ENCODE measurements at places on chromosomes 5 and 9.

DNA sequence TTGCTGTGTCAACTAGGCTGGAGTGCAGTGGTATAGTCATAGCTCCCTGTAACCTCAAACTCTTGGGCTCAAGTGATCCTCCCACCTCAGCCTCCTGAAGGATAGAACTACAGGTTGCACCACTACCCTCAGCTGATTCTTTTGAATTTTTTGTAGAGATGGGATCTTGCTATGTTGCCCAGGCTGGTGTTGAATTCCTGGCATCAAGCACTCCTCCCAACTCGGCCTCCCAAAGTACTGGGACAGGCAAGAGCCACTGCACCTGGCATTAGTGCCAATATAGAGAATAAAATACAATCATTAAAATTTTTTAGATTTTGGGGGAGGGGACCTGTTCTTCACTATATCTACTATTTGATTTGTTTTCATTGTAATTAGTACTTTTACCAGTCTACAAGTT, 15.4 kb downstream of the PPIP5K2 start:
- no peak for DNase-seq

- DNase-seq: no peak
Observed at GRCh38 chr9:128550226-128550625, 2.2 kb upstream of the SPTAN1 start.

DNA sequence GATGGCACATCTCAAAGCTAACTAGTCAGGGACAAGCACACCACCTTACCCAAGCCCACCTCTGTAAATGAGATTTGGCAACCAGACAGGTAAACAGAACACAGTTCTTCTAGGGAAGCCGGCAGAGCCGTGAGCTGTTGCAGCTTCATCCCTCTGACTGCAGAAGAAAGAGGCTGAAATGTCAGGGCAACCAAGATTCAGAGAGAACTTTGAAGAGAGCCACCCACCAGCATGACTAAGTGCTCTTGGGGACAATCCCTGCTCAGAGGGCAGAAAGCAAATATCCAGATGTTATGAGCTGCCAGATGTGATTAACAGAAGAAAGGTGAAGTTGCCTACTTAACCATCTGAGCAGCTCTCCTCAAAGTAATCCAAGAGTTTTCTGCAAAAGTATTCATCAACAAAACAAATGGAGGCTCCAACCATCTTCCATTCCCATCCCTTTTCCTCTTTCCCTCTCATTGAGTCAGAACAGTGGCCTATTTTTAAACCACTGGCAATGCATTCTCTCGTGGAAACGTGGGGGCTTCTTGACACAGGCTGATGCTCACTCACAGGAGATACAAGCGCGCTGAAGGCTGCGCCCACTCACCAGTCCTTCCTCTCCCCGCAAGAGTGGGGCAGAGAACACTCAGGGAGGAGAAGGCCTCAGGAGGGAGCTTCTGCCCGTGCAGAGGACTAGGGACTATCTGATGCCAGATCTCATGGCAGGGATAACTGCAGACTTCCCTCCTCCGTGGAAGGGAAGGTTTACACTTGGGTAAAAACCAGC, 57.1 kb downstream of the SLIT3 start:
- DNase-seq: no peak

DNA sequence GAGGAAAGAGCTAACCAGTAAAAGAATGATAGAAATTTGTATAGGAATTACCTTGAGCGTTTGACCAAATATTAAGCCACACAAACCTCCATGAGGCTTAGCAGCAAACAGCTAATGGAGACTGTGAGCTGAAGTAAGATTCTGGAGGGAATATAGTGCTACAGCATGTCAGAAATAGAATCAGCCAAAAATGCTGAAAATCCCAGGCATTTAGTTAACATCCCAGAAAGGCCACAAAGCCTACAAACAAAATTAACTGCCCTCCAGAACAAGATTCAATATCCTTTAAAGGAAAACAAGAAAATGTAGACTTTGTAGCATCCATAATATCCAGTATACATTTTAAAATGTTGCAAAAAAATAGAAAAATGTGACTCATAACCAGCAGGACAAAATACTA, 257.8 kb upstream of the TUSC1 start:
- no peak for DNase-seq

GRCh38 chr9:71665247-71665646, 103.1 kb downstream of the CEMIP2 start:
- DNase-seq: no peak

GRCh38 chr5:134252671-134253070, 26.8 kb upstream of the PPP2CA start:
- no peak for DNase-seq

GRCh38 chr9:69168709-69169217, 5.3 kb upstream of the TJP2 start:
- no peak for DNase-seq

DNA sequence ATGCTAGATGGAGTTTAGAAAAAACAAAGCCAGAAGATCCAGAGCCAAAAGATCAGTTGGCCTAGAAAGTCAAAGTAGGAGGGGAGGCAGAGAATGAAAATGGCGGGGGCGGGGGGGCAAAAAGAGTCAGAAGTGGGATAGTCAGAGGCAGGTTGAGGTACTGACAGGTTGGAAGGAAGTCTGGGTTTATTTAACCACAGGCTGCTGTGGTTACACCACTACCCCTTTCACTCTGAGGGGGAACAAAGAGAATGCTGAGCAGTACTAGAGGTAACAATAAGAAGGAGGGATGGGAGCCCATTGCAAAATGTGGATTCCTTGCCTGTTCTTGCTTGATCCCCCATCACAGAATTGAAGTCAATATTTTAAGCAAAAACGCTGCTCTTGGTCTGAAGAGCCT, 111.8 kb downstream of the CAVIN4 start:
- no peak for DNase-seq

GRCh38 chr9:131735238-131736128, 4.4 kb downstream of the RAPGEF1 start:
- DNase-seq: no peak

DNA sequence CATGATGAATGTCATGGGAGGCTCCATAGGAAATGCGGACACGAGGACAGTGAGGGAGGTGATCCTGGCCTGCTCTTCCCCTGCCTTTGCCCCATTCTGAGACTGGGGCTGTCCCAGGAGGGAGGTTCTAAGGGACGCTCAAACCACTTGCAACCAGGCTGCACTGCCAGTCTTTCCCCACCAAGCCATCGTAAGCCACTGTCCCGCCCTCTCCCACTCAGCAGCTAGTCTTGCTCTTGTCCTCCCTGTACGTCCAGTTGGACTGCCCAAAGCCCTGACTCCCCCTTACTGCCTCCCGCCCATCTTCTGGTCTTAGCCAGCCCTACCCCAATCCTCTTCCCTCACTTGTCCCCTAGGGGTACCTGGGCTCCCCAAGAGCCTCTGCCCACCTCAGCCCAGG, 115.7 kb downstream of the FSTL4 start:
- DNase-seq: no peak

- DNase-seq: no peak
Observed at GRCh38 chr5:66744040-66744439, 147.8 kb downstream of the MAST4 start.

- no peak for DNase-seq
Observed at GRCh38 chr5:37695647-37696046, 144.2 kb downstream of the GDNF start.

DNA sequence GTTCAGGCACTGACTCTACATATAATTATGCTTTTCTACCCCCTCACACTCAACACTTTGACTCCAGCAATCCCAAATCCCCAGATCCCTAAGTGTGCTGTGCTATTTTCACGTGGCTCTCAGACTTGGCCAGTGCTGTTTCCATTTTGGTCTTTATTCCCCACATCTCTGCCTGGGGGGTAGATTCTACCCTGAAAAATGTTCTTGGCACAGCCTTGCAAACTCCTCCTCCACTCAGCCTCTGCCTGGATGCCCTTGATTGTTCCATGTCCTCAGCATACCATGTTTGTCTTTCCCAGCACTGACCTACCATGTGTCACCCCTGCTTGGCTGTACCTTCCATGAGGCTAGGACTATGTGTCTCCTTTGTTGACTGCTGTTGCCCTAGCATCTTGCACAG, 43.0 kb downstream of the FXN start:
- DNase-seq: no peak

DNA sequence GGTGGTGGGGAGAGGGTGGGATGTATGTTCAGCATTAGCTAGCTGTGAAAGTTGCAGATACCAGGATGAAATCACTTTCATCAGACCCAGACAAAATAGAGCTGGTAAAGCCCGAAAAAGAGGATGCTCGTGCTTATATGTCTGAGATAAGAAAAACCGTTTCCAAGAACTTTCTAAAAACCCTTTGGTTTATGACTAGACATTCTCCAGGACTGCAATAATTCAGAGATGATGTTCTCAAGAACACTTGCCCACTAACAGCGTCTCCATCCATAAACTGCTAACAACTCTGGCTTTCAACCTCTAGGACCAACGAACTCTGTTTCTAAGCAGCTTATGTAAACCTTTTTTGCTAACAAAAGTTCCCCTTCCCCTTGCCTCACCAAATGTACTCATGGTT, 8.4 kb upstream of the AMACR start:
- no peak for DNase-seq

DNA sequence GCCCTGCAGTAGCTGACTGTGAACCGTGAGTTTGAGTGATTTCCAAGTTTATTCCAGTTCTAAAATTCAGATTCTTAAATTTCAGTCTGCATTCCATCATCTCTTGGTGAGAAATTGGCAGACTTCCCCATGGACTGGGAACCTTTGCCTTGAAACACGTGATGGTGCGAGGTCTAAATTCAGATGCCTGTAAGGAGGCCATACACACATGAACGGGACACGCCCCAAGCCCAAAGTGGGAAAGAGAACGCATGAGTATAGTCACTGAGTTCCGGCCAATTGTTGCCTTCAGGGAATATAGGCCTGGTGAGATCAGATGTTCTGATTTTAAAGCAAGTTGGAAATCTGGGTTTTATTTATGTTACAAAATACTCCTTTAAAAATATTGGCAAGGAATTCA, 1084.4 kb upstream of the WWC1 start:
- no peak for DNase-seq

- no peak for DNase-seq
Observed at GRCh38 chr5:133203317-133204305, 151.8 kb downstream of the HSPA4 start.

DNA sequence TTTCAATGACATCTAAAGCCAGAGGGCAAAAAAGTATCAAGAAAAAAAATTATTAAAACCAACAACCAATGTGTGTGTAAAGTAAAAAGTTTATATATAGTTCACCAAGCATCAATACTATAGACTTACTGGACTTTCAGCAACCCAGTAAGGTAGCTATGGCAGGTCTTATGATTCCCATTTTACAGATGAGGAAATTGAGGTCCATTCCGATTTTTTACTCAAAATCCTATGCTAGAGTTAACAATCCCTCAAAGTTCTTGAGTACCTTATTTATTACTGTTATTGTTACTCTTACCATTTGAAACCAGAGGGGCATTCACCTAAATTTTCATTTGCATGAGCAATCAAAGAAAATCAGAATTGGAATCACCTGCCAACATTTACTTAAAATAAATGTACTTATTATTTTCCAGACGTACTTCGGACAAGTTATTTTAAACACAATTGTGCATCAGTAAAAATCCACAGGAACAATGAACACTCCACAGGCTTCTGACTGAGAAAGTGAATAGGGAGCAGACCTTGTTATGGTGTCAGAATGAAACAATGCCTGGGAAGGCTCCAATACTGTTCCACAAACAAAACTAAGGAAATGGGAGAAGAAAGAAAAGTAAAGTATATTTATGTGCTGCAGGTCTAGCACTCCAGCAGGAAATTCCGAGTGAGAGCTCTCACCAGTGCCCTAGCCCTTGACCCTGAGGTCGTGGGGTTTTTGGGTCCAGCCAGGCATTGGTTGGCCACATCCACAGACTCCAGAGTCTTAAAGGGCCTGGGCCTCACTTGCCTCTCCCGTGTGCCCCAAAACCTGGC, 229.9 kb downstream of the PIK3R1 start:
- no peak for DNase-seq

DNA sequence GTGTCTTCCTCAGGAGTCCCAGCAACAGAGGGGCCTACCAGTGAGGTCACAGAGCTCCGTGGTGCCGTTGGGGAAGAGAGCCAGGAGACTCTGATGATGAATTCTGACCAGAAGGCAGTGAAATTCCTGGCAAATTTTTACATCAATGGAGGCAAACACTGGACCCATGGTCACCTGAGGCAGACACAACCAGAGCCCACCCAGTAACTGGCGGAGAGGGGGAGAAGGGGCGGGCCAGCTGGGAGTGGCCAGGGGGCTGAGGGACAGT, at the start of gene STPG3:
Gene STPG3 (plus strand): TSS at position 93 of the 268 bp plus-strand sequence. CDS start 1 bp downstream, at position 94.
- no peak for DNase-seq

DNA sequence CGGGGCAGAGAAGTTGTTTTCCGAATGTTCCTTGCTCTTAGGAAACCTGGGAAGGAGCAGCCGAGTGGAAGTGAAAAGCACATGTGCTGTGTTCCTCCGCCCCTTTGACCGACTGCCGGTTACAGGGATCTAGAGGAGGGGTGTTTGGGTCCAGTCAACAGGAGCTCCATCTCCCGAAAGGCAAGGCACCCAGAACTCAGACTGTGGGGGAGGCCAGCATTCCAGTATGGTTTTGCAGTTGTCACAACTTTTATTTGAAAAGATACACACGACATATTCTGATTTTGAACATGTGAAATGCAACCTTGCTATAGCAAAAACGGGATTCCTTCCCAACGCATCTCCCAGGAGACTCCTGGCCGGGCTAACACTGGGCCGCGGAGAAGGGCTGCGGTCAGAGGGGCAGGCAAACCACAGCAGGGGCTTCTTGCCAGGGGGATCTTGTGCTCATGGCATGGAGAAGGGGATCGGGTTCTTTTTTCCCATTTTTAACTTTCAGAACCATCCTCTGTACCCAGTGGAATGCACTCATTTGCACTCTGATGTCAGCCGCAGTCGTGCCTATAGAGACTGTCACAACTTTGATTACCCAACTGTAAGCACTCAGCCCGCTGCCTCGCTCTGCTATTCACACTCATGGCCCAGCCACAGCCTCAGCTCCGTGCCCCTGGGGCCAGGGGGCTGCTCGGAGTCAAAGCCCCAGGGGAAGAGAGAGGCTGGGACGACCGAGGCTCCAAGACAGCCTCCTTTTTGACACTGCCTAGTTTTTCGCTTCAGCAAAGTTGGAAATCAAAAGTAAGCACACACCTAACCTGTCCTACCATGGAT, 3.9 kb downstream of the QRFP start:
- no peak for DNase-seq

DNA sequence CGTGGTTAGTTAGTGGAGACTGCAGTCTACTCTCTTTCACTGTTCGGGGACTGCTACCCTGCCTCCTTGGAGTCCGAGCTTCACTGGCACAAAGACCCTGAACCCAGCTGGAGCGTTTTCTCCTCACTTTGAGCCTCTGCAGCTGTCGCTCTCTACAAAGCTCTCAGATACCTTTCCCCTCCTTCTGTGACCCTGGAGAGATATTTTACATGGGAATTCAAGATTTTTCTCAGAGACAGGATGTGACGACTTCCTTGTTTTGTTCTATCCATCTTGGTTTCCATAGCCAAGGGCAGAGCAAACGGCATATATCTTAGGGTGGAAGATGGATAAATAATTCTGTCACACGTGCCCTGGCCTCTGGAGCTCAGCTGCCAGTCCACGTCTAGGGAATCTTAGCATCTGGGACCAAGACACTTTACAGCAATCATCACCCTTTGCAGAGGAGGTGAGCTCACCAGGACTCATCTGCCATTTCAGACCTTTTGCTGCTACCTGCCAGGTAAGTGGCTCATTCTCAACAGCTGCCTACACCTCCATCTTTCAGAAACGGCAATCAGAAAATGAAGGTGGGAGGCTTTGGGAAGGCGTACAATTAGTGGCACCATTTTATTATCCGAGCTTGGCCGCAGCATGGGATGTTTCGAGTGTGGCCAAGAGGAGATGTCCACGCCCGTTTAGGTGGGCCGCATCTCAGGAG, at the start of gene BTNL9:
Gene BTNL9 (plus strand): TSS at position 336 of the 700 bp plus-strand sequence. CDS start 5,224 bp downstream, outside the sequence.
- DNase-seq: no peak

GRCh38 chr9:137127301-137128157, 11.4 kb upstream of the GRIN1 start:
- no peak for DNase-seq

All from activated T-helper 1 cell treated with anti-CD3 and anti-CD28 coated beads, Interleukin-2, amount 50 U/mL, for 16 hours (primary cell).